ENCODE measurements at places on chromosomes 1 and 21.

GRCh38 chr1:1430114-1430982, 5.1 kb upstream of the VWA1 start:
- DNase-seq, result no peak

GRCh38 chr1:175419684-175420517, 227.3 kb upstream of the KIAA0040 start:
- DNase-seq, result no peak

GRCh38 chr1:71908871-71909390, 373.4 kb downstream of the NEGR1 start:
- DNase-seq, result no peak

GRCh38 chr1:27218736-27219135, 15.7 kb upstream of the WDTC1 start:
- DNase-seq, result no peak

GRCh38 chr21:26366781-26367180, 196.2 kb upstream of the APP start:
- no peak for DNase-seq

GRCh38 chr1:195328681-195329080, 1279.6 kb downstream of the KCNT2 start:
- DNase-seq, result no peak

- DNase-seq, result no peak
Observed at GRCh38 chr1:220386494-220387195, 114.4 kb upstream of the RAB3GAP2 start.

DNA sequence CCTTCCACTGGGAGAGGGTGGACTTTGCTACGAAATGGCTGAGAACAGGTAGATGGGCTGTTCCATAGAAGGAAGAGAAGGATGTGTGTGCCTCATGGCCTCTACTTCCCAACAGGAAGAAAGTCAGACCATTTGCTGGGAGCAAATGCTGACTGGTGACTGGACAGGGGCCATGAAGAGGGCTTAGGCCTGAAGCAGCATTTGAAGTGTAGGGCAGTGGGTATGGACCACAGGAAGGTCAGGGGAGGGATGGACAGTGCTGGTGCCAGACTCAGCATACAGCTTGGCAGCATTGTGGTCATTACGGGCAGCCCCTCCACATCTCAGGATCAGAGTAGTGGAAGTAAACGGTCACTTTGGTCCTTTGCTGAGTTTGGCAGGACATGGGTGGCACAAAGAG, 275.7 kb downstream of the MATN1 start:
- no peak for DNase-seq

DNA sequence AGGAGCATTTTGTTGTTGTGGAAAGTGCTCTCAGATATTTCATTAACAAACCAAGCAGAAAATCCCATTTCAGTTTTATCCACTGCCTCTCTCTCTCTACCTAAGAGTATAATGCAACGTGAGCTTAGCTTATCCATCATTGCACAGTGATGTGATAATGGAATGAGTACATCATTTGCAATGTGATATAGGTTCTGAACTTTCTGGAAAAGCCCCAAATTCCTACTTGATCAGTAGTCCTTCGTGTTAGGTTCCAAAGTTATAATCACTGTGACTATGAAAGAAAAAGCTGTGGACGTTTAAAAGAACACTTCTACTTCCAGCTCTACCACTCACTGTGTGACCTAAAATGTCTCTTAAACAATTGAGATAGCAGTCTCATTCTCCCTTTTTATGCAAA, 76.4 kb upstream of the PRMT6 start:
- no peak for DNase-seq
